ENCODE measurements at places on chromosomes 4 and X.
A peak's percentile ranks its signal among the peaks of the same experiment; 100 is the strongest.

GRCh38 chr4:4859325-4859798 is at the start of gene MSX1:
MSX1 (plus strand) TSS chr4:4859665; CDS start chr4:4859900, 235 bp downstream.
- peak; percentile 15 for DNase-seq

DNA sequence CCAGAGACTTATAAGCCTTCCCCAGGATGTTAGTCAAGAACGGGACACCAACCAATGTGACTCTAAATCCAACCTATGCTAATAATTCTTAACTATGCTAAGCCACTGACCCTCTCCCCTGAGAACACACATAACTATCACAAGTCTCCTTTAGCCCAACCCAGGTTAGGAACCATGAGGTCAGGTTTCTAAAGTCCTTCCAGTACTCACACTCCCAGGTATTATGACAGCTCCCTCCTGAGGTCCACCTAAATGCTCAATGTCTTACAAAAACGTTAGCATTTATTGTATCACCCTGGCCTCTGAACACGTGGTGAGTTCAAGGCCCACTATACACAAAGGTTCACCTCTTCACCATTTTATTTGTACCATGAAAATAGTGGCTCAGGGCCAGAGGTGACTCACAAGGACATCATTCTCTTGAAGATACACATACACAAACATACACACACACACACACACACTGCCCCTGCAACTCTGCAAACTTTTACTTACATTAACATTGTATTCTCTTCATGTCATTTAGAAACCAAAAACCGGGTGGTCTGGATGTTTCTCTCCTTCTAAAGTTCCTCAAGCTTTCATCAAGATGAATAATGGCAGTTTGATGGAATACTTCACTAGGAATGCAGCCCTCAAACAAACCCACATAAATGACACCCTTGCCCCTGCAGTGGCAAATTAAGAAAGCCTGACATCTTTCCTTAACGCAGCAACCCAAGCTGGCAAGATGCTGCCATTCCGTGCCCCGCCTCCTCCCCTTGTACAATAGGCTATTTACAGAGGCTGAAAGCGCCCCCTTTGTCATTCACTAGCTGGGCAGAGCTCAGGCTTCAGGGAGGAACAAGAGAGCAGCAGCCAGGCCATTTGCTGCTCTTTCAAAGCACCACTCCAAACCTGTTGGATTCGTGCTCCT is 17.7 kb downstream of the ACSL1 start:
- peak; percentile 51 for DNase-seq

DNA sequence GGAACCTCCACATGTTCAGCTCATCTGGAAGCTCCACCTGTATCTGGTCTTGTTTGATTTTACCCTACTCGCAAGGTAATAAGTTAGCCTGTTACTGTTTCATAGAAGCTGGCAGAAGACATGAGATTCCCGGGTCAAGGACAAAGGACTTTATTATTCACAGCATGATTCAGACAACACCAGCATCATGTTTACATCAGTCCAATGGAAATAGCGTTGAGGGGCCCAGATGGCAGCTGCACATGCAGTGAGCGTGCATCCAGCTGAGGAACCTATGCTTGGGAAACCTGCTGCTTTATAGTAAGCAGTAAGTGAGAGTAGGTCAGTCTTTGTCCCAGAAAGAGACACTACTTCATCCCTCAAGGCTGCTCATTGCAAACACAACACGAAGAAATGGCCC is 19.8 kb downstream of the TSPAN5 start:
- DNase-seq, result no peak

DNA sequence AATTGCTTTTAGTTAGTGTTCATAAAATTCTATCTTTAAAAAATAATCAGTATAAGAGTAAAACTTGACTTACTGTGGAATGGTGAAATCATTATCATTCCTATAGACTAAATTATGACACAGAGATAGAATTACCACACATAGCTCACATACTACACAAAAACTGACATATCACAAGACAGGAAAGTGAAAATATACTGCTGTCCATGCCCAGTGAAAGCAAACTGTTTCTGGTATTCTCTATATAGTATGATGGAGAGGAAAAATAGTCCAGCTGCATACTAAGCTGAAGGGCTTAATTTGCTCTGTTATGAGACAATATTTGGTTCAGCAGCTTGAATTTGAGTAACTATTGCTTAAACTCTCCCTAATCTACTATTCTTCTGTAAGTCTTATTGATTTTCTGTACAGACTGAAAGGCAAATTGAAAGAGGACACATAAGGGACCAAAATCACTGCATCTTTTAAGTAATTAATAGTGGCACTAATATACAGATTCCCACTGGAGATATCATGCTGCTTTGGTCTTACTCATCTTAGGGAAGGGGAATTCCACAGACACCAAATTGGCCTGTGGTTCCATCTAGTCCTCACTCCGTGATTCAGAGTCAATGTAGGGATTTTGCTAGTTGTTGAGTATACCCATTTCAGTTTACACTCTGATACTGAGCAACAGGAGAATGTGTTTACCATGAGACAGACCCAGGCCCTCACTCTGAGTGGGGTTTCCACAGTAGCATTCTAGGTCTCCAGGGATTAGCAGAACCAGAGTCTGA is 47.4 kb upstream of the AGA start:
- no peak for DNase-seq

DNA sequence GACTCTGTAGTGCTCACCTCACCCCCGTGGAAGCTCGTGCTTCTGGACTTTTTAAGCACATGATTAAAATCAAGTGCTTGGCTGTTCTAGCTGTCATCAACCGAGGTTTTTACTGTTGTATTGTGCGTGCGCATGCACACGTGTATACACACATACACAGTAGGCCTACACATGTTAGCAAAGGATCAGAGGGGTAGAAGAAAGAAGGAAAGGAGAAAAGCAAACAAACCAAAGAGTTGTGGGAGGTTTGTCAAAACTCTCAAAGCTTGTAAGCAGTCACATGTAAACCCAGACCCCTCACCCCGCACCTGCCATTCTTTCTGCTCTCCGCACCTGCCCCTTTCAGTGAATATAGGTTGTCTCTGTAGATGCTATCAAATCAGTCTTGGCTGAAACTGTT is 311.8 kb downstream of the HS3ST1 start:
- no peak for DNase-seq

DNA sequence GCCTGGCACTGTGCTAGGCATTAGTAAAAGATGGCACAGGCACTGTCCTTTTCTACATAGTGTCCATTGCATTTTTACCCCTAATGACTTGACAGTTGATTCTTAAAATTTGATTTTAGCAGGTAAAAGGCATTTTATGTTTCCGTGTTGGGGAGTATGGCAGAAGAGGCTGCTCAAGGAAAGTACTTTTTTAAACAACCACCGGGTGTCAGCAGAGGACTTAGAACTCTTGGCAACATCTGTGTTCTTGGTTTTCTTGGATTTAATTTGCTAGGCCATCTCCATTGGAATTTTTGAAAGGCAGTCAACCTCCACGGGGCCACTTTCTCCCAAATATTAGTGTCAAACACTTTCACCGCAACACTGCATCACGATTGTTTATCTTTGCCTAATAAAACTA is 102.9 kb downstream of the TSPAN7 start:
- DNase-seq, result peak; percentile 21

- DNase-seq, result no peak
These were observed 60.7 kb downstream of the ANTXR2 start for GRCh38 chr4:80012291-80012690.

GRCh38 chrX:16870862-16871815 is 977 bp upstream of the RBBP7 start:
- no peak for DNase-seq

DNA sequence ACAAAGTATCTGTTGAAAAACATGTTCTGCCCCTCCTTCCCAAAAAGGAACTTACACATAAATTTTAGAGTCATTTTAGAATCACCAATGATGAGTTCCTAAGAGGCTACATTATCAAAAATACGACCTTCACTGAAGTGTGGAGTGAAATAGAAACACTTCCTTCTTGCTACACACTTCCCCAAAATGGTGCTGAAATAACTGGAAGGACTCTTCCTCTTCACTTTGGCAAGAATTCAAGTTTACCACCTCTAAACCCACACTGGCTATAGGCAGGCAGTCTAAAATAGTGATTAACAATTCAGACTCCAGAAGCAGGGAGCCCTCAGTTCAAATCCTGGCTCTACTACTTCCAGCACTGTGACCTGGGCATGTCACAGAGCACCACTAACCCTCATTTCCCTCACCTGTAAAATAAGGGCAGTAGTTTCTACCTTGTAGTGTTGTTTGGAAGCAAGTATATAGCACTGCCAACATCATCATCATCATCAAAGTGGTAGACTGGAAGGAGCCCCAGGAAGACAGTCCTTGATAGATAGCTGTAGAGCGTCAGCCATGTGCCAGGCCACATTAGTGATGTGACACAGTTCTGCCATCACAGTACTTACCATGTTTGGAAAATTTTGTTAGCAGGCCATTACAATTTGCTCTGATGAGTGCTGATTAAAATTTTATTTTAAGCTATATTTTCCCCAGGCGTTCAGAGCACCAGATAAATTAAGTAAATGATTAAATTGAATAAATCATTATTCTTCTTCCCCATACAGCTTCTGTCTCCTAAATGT is 103.3 kb downstream of the PARM1 start:
- no peak for DNase-seq

DNA sequence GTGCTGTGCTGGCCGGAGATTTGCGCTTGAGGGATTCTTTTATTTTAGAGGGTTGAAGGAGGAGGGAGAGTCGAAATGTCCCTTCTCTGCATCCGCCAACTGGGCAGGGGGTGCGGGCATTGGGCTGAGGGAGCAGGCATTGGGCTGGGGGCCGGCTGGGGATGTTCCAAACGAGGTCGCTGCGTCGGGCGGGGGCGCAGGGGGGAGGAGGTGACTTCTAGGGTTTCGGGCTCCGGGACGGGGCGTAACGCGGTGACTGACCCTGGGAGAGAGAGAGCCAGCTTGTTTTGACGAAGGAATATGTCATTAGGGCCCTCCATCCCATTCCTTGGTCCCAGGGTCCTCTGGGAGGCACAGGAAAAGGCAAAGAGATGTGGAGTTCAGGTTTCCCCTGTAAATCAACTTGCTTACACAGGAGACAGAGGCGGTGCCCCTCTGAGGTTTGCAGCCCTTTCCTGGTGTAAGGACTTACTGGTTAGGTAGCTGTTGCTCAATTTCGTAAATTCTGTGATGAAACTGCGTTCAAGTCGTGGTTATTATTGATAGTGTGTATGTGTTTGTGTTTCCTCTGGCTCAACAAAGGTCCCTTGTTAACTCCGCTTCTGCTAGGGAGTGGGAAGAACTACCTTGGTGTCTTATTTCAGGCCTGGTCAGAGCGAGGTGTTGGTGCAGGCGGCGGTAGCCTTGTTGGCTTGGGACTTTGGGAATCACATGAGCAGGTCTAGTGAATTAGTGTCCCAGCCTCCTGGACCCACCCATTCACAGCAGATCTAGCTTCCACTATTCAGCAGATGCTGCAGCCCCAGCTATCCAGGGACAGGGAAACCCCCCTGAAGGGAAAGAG is 716 bp downstream of the FHIP1A start:
- no peak for DNase-seq

DNA sequence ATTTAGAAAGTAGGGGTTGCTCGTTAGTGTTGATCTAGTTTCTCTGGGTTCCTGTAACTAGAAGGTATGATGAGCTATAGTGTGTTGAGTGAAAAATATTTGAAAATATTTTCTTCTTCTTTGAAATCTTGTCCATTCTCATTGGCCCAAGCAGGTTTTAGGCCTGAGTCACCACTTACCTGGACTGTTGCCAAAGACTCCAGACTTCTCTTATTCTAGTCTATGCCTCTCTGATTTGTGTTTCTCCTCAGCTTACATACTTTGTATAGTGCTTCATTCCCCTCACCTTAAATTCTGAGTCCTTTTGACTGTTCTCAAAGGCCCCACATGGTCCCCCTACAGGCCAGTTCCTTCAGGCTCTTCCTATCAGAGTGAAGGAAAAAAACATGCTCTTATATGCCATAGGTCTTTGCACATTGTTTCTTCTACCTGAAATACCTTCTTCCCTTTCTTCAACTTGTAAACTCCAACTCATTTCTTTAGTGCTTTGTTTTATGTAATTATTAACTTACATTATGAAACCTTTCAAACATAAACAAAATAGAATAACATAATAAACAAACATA is 258.2 kb downstream of the PPP1R2C start:
- no peak for DNase-seq

DNA sequence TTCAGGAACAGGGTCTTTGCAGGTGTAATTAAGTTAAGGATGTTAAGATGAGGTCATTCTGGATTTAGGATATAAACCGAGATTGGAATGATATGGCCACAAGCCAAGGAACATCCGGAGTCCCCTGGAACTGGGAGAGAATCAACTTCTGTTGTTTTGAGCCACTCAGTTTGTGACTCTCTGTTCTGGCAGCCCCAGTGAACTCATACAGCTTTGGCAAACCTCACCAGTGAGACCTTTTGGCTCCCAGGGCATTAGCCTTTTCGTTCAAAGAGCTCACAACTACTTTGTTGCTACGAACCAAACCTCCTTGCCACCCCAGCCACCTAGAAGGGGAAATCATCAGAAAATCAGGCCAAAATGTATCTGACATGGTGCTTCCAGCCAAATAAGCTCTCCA is 80.4 kb downstream of the MTMR1 start:
- no peak for DNase-seq

- peak; percentile 13 for DNase-seq
These were observed 133.6 kb upstream of the GIMD1 start for GRCh38 chr4:106502106-106502699.

DNA sequence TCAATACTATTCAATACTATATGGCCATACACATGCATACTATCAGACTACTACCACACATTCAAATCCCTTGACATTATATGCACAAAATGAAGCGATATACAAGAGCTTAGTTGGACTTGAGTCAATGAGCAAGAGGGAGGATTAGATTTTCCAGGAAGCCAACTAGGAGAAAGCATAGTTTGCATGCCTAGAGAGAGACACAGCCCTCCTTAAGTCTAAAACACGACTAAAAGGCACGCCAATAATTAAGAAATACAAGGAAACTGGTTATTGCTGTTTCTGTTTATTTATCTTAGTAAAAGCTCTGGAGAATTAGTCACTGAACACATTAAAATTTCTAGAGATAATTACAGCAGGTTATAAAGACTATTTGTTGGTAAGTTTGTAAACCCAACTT is 21.8 kb downstream of the MBNL3 start:
- no peak for DNase-seq

- DNase-seq, result no peak
These were observed 58.4 kb upstream of the NEIL3 start for GRCh38 chr4:177251237-177251636.

DNA sequence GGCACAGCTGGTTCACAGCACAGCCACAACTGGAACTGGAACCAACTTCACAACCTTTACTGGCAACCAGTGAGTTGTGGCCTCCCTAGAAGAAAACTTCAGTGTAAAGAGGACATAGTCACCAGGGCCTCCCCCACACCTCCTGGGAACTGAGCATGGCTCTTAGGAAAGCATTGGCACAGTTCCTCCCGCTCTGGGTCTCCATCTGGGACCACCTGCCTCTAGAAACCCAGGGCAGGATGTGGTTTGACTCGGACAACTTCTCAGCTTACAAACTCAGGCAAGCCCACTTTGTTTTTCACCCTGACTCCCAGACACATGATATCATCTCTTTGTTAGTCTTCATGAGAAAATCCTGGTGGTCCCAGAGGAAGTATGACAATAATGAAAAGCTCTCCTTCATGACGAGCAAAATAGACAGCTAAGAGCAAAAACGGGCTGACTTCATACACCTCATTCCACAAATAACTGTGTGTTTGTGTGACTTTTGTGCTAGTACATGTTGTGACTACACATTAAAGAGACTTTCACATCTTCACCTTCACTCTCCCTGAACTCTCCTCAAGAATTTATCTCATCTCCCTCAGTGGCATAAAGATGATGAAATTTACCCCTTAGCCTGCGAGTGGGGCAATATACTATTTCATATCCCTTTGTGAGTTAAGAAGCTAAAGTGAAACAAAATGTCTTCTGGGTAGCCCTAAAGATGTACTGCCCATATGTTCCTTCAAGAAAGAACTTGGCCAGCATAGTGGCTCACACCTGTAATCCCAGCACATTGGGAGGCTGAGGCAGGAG is 75.4 kb downstream of the SH3KBP1 start:
- DNase-seq, result no peak
